ENCODE measurements at places on chromosomes 7 and 10.

DNA sequence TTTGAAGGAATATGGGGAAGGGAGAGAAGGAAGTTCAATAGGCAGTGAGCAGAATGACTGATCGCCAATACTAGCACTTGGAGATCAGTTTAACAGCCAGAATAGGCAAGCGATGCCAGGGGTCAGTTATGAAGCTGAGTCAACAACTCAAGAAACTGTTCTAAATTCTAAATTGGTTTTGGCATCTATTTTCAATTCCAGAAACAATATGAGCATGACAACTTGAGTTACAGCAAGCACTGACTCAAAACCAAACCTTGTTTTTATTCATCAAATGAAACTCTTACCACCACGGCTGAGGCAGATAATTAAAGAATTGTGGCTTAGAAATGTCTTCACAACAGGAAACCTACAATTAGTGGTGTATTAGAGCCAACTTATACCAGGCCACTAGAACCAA, 180.5 kb upstream of the ASAH2 start:
- peak; percentile 27 for DNase-seq

DNA sequence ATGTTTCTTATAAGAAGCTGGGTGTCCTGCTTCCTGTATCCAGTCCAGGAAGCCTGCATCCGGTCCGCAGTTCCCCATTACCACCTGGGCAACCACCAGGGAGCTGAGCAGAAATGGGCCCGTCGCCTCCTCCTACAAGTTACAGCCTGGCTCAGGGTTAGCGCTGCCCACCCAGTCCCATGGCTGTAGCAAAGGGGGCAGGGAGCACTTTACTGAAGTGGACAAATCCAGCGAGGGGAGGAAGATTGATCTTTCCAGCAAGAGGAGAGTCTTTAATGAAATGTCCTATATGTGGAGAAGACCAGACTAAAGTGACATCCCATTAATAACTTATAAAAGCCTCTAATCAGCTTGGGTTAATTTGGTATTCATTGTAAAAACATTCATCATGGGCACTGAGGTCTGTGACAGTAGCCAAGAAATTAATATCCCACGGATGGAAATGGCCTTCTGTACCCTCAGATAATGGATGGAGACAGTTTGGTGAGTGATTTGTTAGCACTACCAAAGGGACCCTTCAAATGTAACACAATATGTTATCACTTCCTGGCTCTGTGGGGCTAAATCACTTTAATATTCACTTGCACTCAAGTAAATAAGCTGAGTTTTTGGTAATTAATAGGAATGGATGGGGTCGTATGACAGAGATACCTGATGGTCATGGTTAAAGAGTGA, 323.4 kb downstream of the PAXIP1 start:
- DNase-seq: no peak

GRCh38 chr7:44735403-44736165, 13.1 kb upstream of the ZMIZ2 start:
- DNase-seq: peak; percentile 55

DNA sequence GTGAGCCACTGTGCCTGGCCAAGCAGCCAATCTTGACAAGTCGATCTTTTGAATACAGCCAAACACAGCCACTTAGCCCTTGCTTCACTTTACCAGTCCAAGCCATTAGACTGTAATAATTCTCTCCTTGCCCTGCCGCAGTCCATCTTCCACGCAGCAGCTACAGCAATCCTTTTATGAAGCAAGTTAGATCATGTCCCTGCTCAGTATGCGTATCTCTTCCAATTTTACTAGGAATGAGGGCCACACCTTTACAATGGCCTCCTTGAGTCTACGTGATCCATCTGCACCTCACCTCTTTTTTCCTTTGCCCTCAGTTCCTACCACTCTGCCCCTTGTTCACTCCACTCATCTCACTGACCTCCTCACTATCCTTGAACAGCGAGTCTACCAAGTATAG, 22.2 kb downstream of the GSAP start:
- no peak for DNase-seq

GRCh38 chr10:94361171-94361794, 1.5 kb downstream of the NOC3L start:
- peak; percentile 36 for DNase-seq

- DNase-seq: no peak
Observed at GRCh38 chr10:79250259-79250658, 97.0 kb upstream of the PPIF start.

- DNase-seq: no peak
Observed at GRCh38 chr10:16909961-16910792, 93.0 kb upstream of the RSU1 start.

DNA sequence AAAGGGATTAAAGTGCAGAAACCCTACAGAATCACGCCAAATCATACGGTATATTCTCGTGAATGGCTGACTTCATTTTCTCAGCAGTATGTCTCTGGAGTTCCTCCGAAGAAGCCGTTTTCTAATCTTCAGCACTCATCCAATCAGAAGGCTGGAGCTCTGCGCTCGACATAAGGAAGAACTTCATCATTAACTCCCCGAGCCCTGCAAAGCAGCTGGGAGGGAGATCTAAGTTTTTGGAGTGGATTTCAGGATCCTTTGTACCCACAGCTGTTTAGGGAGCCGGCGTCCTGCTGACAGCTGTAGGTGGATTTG, 40.7 kb upstream of the SDK1 start:
- no peak for DNase-seq

DNA sequence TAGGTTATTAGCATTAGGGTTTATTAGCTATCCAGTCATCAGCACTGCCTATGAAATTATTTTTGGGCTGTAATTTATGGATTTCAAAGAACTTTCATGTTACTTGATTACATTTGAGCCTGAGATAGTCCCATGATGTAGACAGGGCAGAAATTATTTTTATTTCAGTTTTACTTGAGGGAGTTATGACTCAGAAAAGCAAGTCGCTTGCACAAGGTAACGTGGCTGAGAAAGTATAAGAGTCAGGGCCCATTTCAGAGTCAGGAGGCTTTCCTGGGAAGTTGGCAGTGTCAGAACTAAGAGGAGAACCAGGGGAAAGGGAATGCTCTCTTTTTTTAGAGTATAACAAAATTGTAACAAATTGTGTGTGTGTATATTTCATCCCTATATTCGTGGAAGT, 16.5 kb downstream of the GATA3 start:
- DNase-seq: no peak

GRCh38 chr10:48670978-48671913, 13.4 kb upstream of the WDFY4 start:
- no peak for DNase-seq

DNA sequence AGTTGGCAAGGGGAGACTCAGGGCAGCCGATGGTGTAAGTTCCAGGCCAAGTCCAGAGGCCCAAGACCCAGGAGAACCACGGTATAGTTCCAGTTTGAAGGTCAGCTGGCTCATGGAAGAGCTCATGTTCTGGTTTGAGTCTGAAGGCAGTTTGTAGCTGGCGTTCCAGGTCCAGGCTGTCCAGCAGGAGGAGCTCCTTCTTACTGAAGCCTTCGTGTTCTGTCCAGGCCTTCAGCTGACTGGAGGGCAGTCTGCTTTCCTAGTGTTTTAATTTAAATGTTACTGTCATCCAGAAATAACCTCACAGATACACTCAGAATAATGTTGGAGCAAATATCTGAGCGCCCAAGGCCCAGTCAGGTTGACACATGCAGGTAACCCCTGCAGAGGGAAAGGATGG, 4.2 kb downstream of the SUN1 start:
- no peak for DNase-seq

GRCh38 chr10:84267503-84268126, 22.8 kb downstream of the RGR start:
- DNase-seq: peak; percentile 57

DNA sequence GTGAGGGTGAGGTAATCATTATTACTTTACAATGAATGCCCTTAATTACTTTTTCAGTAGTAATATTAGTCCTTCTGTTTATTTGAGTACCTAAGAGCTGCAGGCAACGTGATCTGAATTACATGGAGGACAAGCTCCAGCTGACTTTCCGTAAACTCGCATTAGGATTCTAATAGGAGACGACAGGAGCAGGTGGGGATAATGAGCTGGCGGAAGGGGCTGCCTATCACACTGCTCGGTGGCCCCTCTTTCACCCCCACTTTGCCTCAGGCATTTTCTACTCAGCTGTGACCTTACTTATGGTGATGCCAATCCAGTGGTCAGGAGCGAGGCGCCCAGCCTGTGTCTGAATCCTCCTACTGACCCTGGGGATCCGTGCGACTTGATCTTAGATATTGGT, at the start of gene C7orf33:
Gene C7orf33, plus strand, starts transcription at position 296 of the 400 bp plus-strand sequence. CDS start 160 bp downstream, outside the sequence.
- DNase-seq: no peak

- DNase-seq: no peak
Observed at GRCh38 chr10:126130271-126130710, 233.9 kb downstream of the FANK1 start.

DNA sequence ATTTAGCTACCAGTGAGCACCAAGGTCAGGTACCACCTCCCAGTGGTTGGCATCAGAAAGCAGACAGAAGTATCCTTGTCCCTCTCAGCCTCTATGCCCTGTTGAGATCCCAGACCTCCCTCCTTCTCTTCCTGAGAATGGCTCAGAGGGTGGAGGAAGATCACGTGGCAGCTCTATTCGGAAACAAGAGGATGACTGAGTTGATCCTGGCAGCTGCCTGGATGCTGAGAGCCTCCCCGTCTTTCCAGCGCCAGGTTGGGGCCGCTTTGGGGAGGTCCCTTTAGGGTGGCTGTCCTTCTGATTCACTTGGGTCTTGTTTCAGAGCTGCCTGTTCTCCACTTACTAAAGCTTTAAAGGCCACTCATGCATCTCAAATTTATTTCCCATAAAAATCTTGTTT, 36.9 kb upstream of the NPFFR1 start:
- DNase-seq: no peak

DNA sequence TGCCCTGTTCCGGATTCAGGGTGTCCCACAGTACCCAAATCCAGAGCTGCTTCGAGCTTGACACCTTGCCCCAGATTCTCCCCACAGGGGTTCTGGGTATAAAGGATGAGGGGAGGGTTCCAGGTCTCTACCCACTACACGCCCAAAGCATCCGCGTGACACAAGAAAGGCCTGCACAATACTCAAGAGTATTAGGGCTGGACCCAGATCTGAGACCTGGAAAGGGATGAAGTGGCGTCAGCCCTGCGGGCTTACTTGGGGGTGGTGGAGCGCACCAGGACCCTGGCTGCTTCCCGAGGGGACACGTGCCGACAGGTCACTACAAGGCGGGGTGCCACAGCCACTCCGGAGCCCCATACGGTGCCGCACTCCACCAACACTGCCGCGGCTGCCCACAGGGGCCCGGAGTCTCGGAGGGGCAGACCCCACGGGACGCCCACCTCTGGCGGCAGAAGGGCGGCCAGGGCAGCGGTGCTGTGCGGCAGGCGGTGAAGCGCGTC, 1.3 kb downstream of the TYSND1 start:
- no peak for DNase-seq

- DNase-seq: no peak
Observed at GRCh38 chr7:593324-594115, 73.9 kb upstream of the PDGFA start.

DNA sequence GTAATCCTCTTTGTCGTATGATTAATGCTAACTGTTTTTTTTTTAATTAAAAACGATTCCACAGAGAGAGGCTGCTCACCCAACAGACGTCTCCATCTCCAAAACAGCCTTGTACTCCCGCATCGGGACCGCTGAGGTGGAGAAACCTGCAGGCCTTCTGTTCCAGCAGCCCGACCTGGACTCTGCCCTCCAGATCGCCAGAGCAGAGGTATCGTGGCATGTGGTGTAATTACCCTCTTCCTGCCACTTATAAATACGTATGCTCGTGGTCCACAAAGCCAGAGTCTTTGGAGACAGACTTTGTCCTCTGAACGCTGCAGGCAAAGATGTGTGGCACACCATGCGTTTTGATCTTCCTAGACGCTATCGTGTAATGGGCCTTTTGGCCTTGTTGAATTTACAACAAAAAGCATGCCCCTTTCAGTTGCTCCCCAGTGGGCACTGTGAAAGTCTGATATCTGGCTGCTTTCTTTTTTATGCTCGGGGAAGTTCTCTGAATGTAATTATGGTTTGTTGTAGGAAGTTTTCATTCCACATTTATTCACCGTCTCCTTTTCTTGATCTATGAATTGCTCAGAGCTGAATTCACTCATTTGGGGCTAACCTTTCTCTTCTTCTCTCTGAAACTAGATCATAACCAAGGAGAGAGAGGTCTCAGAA, 33.6 kb upstream of the BTBD16 start:
- DNase-seq: no peak

- DNase-seq: no peak
Observed at GRCh38 chr10:11396311-11396955, 215.0 kb downstream of the USP6NL start.

DNA sequence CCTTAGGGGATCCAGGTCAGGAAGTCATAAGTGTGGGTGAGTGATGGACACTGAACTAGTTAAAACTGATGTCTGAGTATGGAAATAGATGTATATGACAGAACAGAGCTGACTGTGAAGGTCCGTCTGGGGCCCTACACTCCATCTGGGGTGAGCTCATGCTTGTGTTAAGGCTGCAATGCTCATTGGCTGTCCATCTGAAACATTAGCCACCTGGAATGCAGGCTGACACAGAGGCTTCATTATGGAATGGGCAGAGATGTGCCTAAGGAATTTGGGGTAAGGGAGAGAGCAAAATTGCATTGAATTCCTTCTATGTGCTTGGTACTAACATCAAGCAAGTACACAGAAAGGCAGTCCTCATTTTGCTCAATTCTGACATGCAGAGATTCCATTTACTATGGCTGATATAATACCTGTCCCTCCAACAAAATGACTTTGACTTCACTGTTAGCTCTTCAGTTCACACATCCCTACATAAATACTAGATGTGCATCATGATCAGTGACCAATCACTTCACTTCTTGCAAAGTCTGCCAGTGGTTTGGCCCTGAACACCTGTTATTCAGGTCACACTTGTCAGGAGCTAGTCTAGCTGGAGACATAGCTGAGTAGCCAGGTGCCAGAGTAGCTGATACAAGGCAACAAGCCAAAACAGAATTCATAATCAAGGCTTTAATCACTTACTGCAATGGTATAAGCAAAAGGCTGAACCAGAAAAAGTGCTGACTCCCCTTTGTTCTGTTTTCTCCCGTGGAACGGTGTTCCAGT, 128.9 kb upstream of the VWC2 start:
- no peak for DNase-seq

DNA sequence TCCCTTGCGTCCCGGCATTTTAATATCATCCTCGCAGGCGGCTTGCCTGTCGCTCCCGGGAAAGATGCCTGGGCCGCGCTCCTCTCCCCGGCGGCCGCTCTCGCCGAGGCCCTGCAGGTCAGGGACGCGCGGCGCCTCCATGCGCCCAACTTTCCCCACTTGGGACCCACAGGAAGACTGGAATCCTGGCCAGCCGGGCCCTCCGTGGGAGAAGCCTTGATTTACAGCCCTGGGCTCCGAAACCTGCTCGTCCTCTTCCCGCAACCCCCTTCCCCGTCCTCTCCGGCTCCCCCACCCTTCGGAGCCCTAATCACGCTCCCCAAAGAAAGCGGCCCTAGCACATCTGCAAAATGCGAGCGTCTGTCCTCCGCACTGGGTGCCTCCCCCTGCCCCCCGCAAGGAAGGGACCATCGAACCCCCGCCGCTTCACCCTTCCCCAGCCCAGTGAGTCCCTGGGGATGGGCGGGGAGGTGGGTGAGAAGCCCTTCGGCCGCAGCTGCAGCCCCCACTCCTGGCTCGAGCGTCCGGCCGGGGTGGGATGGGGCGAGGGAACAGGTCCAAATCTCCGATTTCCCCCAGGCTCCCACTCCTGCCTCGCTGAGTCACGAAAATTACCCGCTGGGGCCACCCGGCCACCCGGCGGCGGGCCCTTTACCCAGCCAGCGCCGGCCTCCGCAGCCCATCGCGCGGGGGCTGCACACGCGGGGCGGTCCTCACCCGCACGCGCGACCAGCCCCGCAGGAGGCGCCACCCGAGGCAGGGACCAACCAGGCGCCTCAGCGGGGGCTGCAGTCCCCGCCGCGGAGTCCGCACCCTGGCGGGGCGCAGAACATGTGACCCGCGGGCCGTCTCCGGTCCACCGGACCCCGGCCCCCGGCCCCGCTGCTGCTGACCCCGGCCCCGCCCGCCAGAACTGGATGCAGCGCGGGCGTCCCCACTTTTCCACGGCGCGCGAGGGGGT, 695 bp downstream of the HSPA12A start:
- DNase-seq: no peak

Data from CD4-positive, alpha-beta T cell treated with Interleukin-12 subunit alpha and Interleukin-12 subunit beta, for 1 hour (primary cell).